ENCODE measurements at places on chromosomes 16 and 17. TPM values are rescaled to one million over a fixed set of nuclear protein-coding genes. Genes with fewer than 3 reads are reported as not detected.

The ZNF469 gene
- polyA plus RNA-seq, result 0.04 TPM

The DVL2 gene
- 3.4 TPM for polyA plus RNA-seq

The GDPD3 gene
- 0.43 TPM for polyA plus RNA-seq

The NPIPB9 gene
- 0.83 TPM for polyA plus RNA-seq

The PARN gene
- polyA plus RNA-seq, result 7.9 TPM

The MT1F gene
- 895 TPM for polyA plus RNA-seq

The ZG16 gene
- polyA plus RNA-seq, result 2.8 TPM

GRCh38 chr17:63295288-63295687, 150.8 kb downstream of the CYB561 start:
- H3K4me3 ChIP-seq, result no peak overlapping the region
- DNase-seq, result no peak
- no peaks in the 10 kb centered on the region for H3K27me3 ChIP-seq
- no peak overlapping the region for H3K27ac ChIP-seq

- H3K36me3 ChIP-seq, result no peaks in the 10 kb centered on the region
- no peaks in the 10 kb centered on the region for H3K27me3 ChIP-seq
- H3K4me3 ChIP-seq, result no peak overlapping the region
- H3K4me1 ChIP-seq, result peaks cover 13% of the 10 kb centered on the region
- DNase-seq, result no peak
These were observed 206.8 kb downstream of the PRKCA start for GRCh38 chr17:66508896-66509844.

- no peaks in the 10 kb centered on the region for H3K36me3 ChIP-seq
- DNase-seq, result no peak
These were observed 16.8 kb upstream of the CCL1 start for GRCh38 chr17:34379868-34380267.

GRCh38 chr17:47843391-47843730, 2.3 kb upstream of the SCRN2 start:
- H3K4me1 ChIP-seq, result peaks cover 20% of the 10 kb centered on the region
- no peak for DNase-seq
- no peaks in the 10 kb centered on the region for H3K36me3 ChIP-seq
- H3K4me3 ChIP-seq, result no peak overlapping the region
- H3K27me3 ChIP-seq, result no peaks in the 10 kb centered on the region

- no peak overlapping the region for H3K4me3 ChIP-seq
- H3K27me3 ChIP-seq, result no peaks in the 10 kb centered on the region
- no peak for DNase-seq
- H3K36me3 ChIP-seq, result no peaks in the 10 kb centered on the region
These were observed 33.2 kb downstream of the UBE2O start for GRCh38 chr17:76419576-76420260.

GRCh38 chr16:66359012-66359411, 7.5 kb upstream of the CDH5 start:
- no peak for DNase-seq
- no peaks in the 10 kb centered on the region for H3K27me3 ChIP-seq
- H3K4me1 ChIP-seq, result no peaks in the 10 kb centered on the region
- peak overlapping the region; percentile 32 for H3K27ac ChIP-seq
- H3K4me3 ChIP-seq, result no peak overlapping the region
- H3K36me3 ChIP-seq, result no peaks in the 10 kb centered on the region

DNA sequence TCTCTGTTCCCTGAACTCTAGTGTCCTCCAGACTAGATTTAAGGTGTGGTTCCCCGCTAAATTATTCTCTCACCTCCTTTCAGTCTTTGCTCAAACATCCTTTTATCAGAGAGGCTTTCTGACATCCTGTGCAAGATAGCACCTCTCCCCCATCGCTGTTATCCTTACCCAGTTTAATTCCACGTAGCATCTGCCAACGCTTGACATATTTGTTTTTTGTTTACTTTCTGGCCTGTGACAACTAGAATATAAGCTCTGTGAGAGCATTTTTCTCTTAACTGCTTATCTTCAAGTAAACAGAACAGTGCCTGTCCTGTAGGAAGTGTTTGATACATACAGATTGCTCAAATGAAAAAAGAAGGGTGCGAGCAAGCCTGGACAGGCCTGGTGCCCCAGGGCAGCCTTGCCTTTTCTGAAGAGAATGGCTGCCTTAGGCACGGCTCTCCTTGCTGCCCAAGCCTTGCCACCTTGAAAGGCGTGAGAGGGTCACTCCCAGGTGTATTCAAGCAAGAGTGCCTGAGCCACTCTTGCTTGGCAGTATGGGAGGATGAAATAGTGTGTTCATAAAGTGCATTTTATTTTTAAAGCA, 9.7 kb downstream of the DYNLL2 start:
- H3K27me3 ChIP-seq, result no peaks in the 10 kb centered on the region
- no peak overlapping the region for H3K4me3 ChIP-seq
- no peak overlapping the region for H3K27ac ChIP-seq
- no peak for DNase-seq

DNA sequence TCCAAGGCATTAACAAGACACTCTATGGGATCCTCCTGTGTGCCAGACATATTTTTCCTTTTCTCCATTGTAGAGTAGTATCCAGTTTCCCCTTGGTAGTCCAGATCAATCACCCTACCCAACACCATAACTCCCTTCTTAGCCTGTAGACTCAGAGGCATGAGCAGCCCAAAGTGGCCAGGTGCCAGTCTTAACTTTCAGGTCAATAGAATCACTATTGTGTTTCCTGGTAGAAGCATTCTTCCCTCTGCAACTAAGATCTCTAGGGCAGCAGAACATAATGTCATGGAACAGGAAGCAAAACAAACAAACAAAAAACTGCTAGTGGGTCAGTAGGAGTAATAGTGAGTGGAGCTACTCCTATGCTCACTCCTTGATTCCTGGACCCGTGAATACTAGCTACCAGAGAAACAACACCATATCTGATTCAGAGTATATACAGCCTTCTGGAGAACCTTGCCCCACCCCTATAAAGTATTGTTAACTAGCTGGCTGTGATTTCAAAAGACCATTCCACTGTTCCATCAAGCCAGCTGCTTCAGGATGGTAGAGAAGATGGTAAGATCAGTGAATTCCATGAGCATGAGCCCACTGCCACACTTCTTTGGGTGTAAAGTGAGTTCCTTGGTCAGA, 11.2 kb upstream of the CLEC19A start:
- H3K4me1 ChIP-seq, result no peaks in the 10 kb centered on the region
- H3K4me3 ChIP-seq, result no peak overlapping the region
- H3K27ac ChIP-seq, result no peak overlapping the region
- H3K36me3 ChIP-seq, result no peaks in the 10 kb centered on the region
- DNase-seq, result no peak
- no peaks in the 10 kb centered on the region for H3K27me3 ChIP-seq

GRCh38 chr17:4516735-4517134, 18.1 kb downstream of the SPNS2 start:
- no peak overlapping the region for H3K4me3 ChIP-seq
- no peak for DNase-seq
- H3K36me3 ChIP-seq, result no peaks in the 10 kb centered on the region
- no peaks in the 10 kb centered on the region for H3K27me3 ChIP-seq
- peaks cover 2% of the 10 kb centered on the region for H3K4me1 ChIP-seq

- no peaks in the 10 kb centered on the region for H3K4me1 ChIP-seq
- H3K27ac ChIP-seq, result no peak overlapping the region
- H3K27me3 ChIP-seq, result no peaks in the 10 kb centered on the region
- H3K36me3 ChIP-seq, result no peaks in the 10 kb centered on the region
- H3K4me3 ChIP-seq, result no peak overlapping the region
These were observed 10.4 kb upstream of the GNA13 start for GRCh38 chr17:65066901-65067300.

GRCh38 chr16:46974352-46974751, 878 bp upstream of the DNAJA2 start:
- peak overlapping the region; percentile 93 for H3K4me3 ChIP-seq
- peak overlapping the region; percentile 65 for H3K27ac ChIP-seq
- H3K4me1 ChIP-seq, result peaks cover 10% of the 10 kb centered on the region
- H3K36me3 ChIP-seq, result peaks cover 3% of the 10 kb centered on the region
- no peaks in the 10 kb centered on the region for H3K27me3 ChIP-seq

- H3K27me3 ChIP-seq, result no peaks in the 10 kb centered on the region
- H3K27ac ChIP-seq, result no peak overlapping the region
- no peaks in the 10 kb centered on the region for H3K36me3 ChIP-seq
These were observed 7.2 kb downstream of the SLC47A1 start for GRCh38 chr17:19540706-19541370.

DNA sequence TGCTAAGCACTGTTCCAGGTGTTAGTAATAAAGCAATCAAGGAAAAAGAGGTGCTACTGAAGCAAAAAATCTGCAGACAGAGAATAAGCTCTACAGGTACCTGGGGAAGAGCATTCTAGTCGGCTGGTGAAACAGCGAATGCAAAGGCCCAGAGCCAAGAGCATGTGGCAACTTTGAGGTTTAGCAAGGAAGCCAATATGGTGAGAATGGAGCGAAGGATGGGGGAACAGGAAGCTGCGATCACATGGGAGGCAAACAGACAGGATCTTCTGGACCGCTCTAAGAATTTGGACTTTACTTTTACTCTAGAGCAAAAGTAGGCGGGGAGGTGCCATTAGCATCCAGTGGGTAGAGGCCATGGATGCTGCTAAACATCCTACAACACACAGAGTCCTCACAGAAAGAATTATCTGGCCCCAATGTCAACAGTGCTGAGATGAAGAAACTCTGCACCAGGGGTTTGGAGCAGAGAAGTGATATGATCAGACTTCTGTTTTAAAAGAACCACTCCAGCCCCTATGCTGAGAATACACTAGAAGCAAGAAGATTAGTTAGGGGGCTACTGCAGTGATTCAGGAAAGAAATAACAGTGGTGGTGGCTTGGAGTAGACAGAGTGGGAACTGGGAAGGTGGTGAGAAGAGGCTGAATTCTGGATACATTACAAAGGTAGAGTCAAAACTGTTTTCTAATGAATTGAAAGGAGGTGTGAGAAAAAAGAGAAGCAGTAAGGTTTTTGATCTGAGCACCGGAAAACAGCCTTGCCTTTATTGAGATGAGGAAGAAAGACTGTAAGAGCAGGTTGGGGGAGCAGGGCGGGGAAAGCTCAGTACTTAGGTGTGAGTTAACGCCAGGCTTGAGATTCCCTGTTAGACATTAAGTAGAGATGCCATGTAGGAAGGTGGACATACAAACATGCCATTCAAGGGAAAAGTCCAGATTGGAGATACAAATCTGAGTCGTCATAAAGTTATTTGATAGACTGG, 11.0 kb downstream of the EFTUD2 start:
- peaks cover 6% of the 10 kb centered on the region for H3K36me3 ChIP-seq
- H3K4me3 ChIP-seq, result no peak overlapping the region
- peaks cover 5% of the 10 kb centered on the region for H3K4me1 ChIP-seq
- H3K27ac ChIP-seq, result no peak overlapping the region

GRCh38 chr16:26644912-26645543, 421.7 kb upstream of the C16orf82 start:
- no peaks in the 10 kb centered on the region for H3K4me1 ChIP-seq
- no peak overlapping the region for H3K27ac ChIP-seq
- no peaks in the 10 kb centered on the region for H3K27me3 ChIP-seq
- no peak overlapping the region for H3K4me3 ChIP-seq
- no peaks in the 10 kb centered on the region for H3K36me3 ChIP-seq

GRCh38 chr17:42891539-42892152, 9.0 kb upstream of the G6PC1 start:
- peaks cover 65% of the 10 kb centered on the region for H3K4me1 ChIP-seq
- peak; percentile 48 for DNase-seq
- H3K4me3 ChIP-seq, result no peak overlapping the region
- no peaks in the 10 kb centered on the region for H3K36me3 ChIP-seq
- no peaks in the 10 kb centered on the region for H3K27me3 ChIP-seq
- H3K27ac ChIP-seq, result peak overlapping the region; percentile 85

- no peak for DNase-seq
- no peaks in the 10 kb centered on the region for H3K27me3 ChIP-seq
- H3K27ac ChIP-seq, result peak overlapping the region; percentile 28
- H3K36me3 ChIP-seq, result no peaks in the 10 kb centered on the region
- H3K4me1 ChIP-seq, result peaks cover 2% of the 10 kb centered on the region
These were observed 26.5 kb upstream of the PPM1D start for GRCh38 chr17:60573236-60574051.

- no peak for DNase-seq
- H3K4me1 ChIP-seq, result peaks cover 16% of the 10 kb centered on the region
- H3K27ac ChIP-seq, result no peak within 1 kb of the TSS
- H3K4me3 ChIP-seq, result peak within 1 kb of the TSS; percentile 33
These were observed at the start of gene ZSCAN10 for GRCh38 chr16:3098459-3099394. Gene ZSCAN10 (minus strand): TSS chr16:3099294. CDS start chr16:3092937, 6,357 bp downstream.

DNA sequence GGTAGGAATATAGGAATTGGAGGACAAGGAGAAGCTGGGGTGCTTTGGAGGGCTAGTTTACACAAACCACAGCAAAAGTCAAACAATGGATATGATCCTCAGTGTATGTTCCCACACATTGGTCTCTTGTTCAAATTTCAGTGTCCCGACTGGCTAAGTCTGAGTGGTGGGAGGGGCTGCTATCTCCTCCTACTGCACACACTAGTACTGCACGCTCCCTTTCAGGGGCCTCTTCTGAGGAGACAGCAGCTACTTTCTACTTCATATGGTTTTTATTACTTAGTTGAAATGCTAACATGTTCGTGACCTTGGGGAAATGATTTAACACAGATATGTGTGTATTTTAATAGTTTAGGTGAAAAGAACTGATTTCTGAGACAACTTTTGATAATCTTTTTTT, 18.8 kb upstream of the KRT10 start:
- H3K27me3 ChIP-seq, result no peaks in the 10 kb centered on the region
- no peak for DNase-seq
- H3K27ac ChIP-seq, result no peak overlapping the region
- no peak overlapping the region for H3K4me3 ChIP-seq
- no peaks in the 10 kb centered on the region for H3K4me1 ChIP-seq
- H3K36me3 ChIP-seq, result no peaks in the 10 kb centered on the region

DNA sequence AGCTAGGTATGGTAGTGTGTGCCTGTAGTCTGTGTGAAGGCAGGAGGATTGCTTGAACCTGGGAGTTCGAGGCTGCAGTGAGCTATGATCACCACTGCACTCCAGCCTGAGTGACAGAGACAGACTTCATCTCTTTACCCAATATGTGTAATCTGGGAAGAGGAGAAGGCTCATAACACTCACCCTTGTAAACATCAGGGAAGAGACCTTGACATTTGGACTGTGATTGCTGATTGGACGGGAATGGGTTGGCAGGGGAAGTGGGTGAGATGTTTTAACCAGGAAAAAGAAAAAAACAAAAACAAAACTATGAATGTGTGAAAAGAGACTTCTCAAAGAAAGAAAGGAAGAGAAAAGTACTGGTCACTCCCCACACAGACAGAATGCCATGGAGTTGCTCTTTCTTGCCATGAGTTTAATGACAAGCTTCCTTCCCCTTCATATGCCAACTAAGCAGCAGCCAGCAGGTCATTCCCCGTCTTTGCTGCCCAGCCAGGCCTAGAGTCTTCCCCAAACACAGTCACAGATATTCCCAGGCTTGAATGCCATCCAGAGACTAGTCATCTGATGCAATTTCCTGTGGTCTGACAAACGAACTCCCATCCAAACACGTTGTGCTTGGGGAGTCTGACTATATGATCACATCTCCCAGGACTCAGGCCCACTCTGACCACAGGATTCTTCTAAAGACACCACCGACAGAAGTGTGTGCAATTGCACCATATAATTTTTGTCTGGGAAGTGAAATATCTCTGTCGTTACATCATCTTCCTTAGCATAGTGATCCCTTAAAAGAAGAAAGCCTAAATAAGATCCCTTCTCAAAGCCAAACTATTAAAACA, 3.6 kb upstream of the XAF1 start:
- no peaks in the 10 kb centered on the region for H3K27me3 ChIP-seq
- H3K4me3 ChIP-seq, result no peak overlapping the region
- no peaks in the 10 kb centered on the region for H3K36me3 ChIP-seq
- H3K27ac ChIP-seq, result peak overlapping the region; percentile 96
- H3K4me1 ChIP-seq, result peaks cover 24% of the 10 kb centered on the region

GRCh38 chr17:65417406-65418221, 143.8 kb downstream of the AXIN2 start:
- no peak overlapping the region for H3K27ac ChIP-seq
- no peaks in the 10 kb centered on the region for H3K36me3 ChIP-seq
- no peaks in the 10 kb centered on the region for H3K4me1 ChIP-seq
- no peaks in the 10 kb centered on the region for H3K27me3 ChIP-seq
- no peak overlapping the region for H3K4me3 ChIP-seq
- no peak for DNase-seq

All from liver (tissue), 10 donors.